ENCODE measurements at places on chromosomes 1 and 21.

DNA sequence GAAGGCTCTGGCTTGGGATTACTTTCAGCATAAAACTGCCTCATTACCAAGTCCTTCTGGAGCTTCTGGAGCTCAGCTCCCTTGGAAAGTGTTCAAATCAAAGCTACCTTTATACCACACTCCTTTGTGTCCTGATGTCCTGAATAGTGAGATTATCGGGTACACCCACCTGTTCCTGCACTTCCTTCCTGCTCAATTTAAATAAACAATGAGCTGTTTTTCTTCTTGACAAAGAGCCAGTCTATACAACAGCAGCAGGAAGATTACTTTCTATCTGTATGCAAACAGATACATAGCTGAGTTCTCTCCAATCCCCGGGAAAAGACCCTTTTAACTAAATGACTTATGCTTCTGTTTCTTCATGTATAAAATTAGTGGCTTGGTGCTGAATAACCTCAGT, 258.0 kb upstream of the FMN2 start:
- DNase-seq: no peak

DNA sequence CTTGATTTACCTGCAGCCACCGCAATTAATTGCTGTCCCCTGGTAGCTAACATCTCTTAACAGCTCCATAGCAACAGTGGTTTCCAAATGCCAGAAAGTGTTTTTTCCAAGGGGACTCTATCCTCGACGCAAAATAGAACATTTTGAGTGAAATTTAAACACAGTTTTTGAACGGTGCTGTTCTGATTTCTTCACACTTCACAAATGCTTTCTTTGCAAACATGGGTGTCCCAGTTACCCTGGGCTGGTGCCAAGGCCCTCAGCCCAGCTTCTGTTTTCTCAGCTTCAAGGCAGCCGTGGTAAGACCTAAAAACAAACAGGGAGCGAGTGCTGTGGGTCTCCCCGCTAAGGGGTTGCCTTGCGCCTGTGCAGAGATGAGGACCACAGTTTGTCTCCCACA, 147.3 kb upstream of the VAMP3 start:
- DNase-seq: peak; percentile 31

DNA sequence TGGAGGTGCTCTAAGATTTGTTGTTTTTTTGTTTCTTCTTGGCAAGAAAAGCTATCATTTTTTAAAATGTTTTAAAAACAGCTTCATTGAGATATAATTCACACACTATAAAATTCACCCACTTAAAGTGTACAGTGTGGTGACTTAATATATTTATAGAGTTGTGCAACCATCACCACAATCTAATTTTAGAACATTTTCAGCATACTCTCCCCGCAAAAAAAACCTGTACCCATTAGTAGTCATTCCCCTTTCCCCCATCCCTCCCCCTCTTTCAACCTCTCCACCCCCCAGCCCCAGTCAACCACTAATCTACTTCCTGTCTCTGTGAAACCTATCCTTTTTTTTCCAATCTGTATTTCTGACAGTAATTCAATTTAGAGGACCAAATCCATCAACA, 30.6 kb downstream of the ZC3H11B start:
- no peak for DNase-seq

DNA sequence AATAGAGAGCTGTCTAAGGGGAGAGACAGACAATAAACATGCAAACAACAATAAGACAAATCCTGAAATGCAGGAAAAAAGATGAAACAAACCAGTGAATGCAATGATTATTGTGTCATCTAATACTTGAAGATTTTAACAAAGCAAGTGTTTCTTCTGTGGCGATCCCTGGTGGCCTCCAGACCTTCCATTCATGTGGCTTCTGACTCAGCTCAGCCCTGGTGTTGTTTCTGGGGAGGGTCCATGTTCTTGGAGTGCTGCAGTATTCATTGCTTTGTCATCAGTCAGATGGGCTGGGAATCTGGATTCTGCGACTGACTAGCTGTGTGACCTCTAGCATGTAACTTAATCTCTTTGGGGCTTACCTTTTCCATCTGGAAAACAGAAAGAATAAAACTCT, 1.5 kb upstream of the C2CD4D start:
- no peak for DNase-seq

DNA sequence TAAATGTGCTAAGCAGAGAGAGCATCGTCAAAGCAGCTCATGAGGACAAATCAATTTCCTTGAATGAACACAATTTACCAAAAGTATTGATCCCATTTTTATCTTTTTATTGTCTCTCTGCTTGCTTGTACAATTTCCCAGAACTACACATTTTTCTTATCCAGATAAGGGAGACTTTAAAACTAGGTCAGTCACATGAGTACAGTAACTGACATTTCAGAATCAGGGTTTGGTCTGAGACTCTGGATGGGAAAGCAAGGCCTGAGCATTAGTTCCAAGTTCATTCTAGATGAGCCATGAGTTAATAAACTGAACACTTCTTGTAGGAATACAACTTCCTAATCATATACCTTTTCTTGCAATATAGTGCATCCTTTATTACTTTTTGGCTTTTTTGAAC, 11.5 kb upstream of the DENND2D start:
- no peak for DNase-seq
